ENCODE measurements at places on chromosomes 12 and 14.

DNA sequence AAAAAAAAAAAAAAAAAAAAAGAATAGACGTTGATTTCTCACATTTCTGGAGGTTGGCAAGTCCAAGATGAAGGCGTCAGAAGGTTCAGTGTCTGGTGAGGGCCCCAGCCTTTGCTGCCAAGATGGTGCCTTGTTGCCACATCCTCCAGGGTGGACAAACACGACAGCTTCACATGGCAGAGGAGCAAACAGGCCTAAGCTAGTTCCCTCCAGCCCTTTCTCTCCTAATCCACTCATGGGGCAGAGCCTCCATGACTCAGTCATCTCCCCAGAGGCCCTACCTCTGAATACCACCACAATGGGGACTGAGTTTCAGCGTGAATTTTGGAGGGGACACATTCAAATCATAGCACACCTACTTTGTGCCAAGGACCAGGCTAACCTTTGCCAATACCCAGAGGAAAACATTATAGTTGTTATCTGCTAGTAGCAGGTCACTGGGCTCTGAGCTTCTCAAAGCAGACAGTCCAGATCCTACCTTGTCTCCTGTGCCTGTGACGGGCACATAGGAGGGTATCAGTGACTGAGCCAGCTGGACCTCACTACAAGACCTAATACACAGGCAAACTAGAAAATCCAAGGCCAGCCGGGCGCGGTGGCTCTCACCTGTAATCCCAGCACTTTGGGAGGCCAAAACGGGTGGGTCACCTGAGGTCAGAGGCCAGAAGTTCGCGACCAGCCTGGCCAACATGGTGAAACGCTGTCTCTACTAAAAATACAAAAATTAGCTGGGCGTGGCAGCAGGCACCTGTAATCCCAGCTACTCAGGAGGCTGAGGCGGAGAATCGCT lies 10.5 kb upstream of the BCL11B start:
- no peak for DNase-seq

GRCh38 chr14:57884175-57884574 lies 18.3 kb upstream of the SLC35F4 start:
- DNase-seq = no peak

- no peak for DNase-seq
Measured at GRCh38 chr12:86275356-86275755, 19.2 kb upstream of the MGAT4C start.

DNA sequence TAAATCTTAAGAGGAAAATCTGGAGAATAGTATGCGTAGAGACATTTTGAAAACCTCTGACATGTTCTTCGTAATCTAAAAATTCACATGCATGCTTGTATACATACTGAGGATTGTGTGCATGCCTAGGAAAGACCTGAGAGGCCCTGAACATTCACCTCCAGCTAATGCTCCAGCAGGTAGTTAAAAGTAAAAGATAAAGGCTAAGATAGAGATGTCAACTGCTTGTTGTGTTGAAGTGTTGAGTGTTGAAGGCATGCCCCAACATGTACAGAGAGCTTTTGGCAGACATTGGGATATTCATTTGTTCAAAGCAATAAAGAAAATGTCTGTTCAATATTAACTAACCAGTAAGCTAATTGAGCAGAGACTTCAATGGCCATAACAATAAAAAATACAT lies 118.6 kb upstream of the SYT1 start:
- no peak for DNase-seq

- no peak for DNase-seq
Measured at GRCh38 chr14:100105357-100106169, 40.3 kb downstream of the EVL start.

GRCh38 chr14:34857689-34858449 lies 17.3 kb downstream of the BAZ1A start:
- DNase-seq = no peak

GRCh38 chr12:40959041-40959440 lies 229.1 kb upstream of the PDZRN4 start:
- DNase-seq = no peak

GRCh38 chr12:99352269-99352668 lies 295.3 kb upstream of the GARIN6 start:
- DNase-seq = no peak

GRCh38 chr12:98821866-98822265 lies 176.8 kb downstream of the APAF1 start:
- DNase-seq = no peak

GRCh38 chr12:105047308-105047707 lies 37.0 kb downstream of the ALDH1L2 start:
- no peak for DNase-seq

- DNase-seq = no peak
Measured at GRCh38 chr12:84085046-84085445, 827.6 kb downstream of the SLC6A15 start.

- DNase-seq = no peak
Measured at GRCh38 chr12:40158592-40159111, 52.8 kb upstream of the SLC2A13 start.

- no peak for DNase-seq
Measured at GRCh38 chr14:61358554-61359226, 37.3 kb downstream of the PRKCH start.

GRCh38 chr12:68557011-68557730 lies 53.5 kb upstream of the RAP1B start:
- no peak for DNase-seq

GRCh38 chr12:38587594-38587993 lies 271.0 kb downstream of the ALG10B start:
- no peak for DNase-seq
